MCF 10A (cell line): ENCODE measurements at places on chromosomes 7 and 10. TPM values are rescaled to one million over a fixed set of nuclear protein-coding genes. Genes with fewer than 3 reads are reported as not detected.

DNA sequence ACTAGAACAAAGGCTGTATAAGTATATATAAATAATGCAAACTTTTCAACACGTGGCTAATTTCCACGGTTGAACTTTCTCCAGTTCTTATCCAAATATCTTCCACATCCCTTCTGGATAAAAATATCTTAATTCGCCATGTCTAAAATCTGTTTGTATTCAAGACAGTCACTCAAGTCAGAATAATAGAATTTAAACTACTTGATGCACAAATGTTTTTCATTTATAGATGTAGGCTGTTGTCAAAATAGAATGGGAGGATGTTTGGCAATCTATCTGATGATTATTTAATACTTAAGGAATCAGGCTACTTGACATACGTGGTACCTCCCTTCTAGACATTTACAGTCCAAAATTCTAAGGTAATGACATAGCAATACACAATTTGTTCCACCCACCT is 204.3 kb downstream of the TWIST1 start:
- no peak for DNase-seq

- DNase-seq = no peak
Measured at GRCh38 chr10:120768227-120768626, 82.9 kb upstream of the WDR11 start.

DNA sequence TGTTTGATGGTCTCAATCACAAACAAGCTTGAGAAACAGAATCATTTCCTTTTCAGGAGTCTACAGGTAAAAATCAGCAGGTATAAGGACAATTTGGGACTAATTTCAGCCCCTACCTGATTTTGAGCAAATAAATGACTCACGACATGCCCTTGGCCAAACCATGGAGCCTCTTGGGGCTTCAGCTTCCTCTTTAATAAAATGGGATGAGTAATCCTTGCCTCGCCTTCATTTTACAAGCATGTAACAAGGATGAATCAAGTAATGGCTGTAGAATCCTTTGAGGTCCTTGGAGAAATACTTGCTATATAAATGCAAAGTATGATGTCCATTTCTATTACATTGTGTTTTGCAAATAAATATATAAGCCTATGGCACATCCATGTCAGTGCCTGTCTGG is 212.8 kb upstream of the PODXL start:
- DNase-seq = peak; percentile 42

GRCh38 chr10:131062621-131063260 is 248.8 kb downstream of the TCERG1L start:
- no peak for DNase-seq

DNA sequence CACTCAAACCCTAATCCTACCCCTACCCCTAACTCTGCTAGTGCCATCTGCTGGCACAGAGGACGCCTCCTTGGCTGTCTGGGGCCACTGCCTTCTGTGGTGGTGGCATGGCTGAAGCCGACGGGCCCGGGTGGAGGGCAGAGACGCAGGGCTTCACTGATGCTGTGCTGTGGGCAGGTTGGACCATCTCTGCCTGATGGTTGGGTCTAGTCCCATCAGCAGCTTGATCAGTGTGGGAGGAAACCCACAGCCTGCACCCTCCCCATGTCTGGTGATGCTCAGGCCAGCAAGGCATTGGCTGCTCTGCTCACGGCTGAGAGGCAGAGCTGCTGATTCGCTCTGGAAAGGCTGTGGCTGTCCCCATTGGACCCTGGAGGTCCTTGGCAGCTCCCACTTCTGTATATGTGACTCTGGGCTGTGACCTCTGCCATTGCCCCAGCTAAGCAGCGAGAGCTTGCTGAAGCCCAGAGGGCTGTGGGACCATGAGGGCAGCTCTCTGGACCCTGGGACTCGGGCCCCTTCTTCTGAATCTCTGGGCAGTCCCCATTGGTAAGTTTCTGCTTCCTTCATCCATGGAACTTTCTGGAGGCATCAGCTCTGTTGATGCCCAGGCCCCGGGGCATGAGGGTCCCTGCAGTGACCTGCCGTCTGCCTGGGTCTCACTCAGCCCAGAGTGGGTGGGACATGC is at the start of gene SCART1:
Gene SCART1 (plus strand): TSS at position 430 of the 688 bp plus-strand sequence. CDS start 53 bp downstream, at position 483.
- DNase-seq = no peak

- no peak for DNase-seq
Measured at GRCh38 chr10:85317827-85318226, 989.4 kb downstream of the CCSER2 start.

CALHM3 gene
- not detected in 2 replicates for total RNA-seq

DNA sequence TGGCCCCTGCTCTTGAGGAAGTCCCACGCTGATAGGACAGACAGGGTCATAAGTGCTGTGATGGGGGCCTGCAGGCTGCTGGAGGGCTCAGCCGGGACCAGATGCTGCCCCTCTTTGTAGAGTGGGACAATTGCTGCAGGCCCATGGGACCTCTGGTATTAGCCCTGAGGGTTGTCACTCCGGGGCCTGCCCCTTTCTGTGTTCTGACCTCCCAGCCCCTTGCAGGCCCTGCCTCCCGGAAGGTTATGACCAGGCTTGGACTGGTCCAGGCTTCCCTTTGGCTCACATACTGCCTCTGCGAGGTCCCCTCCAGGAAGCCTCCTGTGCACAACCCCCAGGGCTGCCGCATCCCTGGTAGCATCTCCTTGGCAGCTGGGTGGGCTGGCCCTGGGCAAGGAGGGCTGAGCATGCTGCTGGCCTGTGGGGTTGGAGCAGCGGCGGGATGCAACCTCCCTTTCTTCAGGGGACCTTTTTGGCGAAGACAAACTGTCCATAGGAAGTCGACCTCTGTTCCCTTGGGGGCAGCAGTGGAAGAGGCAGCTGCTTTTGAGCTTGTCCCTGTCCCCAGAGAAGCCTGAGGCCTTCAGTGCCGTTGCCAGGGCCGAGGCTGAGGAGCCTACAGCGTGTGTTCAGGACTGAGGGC is 8.8 kb downstream of the LIMK1 start:
- no peak for DNase-seq

PLCE1 gene
- 0.22 and 0.23 TPM in 2 replicates for total RNA-seq

DNA sequence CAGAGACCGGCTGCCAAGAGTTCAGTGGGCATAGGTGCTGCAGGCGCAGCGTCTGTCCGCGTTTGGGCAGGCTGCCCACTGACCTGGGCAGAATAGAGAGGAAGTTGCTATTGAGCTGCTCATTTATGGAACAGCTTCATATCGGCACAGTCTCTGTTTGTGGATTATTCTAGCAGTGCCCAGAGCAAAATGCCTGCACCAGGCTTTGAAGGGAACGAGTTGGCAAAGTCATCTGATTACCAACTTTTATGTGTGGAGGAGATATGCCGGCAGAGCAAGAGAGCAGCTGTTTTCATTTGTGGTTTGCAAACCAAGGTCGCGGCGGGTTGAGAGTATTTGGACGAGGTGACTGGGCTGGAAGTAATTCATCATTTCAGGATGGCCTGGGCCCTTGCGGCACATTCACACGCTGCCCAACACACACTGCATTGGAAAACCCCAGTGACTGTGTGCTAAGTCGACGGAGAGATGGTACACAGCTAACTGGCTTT is 228.5 kb downstream of the TCERG1L start:
- DNase-seq = no peak

- peak; percentile 75 for DNase-seq
Measured at GRCh38 chr7:12303062-12303461, 92.0 kb downstream of the TMEM106B start.

SH2D4B gene
- total RNA-seq = not detected in 2 replicates

GRCh38 chr10:48495282-48496045 is 109.4 kb downstream of the ARHGAP22 start:
- DNase-seq = no peak

GRCh38 chr10:34489411-34489810 is 325.7 kb downstream of the PARD3 start:
- DNase-seq = no peak

ARHGEF35 gene
- total RNA-seq = 0.93 TPM in 1 of 2 replicates, not detected in the other

CFAP46 gene
- total RNA-seq = 0.12 and 0.33 TPM in 2 replicates

ANKRD30A gene
- total RNA-seq = not detected in 2 replicates

SPAM1 gene
- not detected in 2 replicates for total RNA-seq

ANXA8L1 gene
- 21.9 and 31.7 TPM in 2 replicates for total RNA-seq

DDIT4 gene
- total RNA-seq = 698 and 872 TPM in 2 replicates

HECW1 gene
- total RNA-seq = 0.27 TPM in 1 of 2 replicates, not detected in the other
